ENCODE measurements at places on chromosomes 1 and 21.
A peak's percentile ranks its signal among the peaks of the same experiment; 100 is the strongest.

DNA sequence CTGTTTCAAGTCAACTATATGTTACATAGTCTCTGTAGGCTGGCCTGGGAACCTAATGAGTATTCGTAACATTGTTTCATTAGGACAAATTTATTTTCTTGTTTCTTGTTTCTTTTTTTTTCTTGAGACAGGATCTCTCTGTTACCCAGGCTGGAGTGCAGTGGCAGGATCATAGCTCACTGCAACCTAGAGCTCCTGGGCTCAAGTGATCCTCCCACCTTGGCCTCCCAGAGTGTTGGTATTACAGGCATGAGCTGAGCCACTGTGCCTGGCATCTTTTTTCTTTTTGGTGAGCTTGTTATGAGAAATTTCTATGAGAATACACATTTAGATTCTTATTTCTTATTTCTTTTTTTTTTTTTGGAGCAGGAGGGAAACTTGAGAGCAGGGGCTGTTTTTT, 6.8 kb downstream of the CENPS start:
- peaks cover 9% of the 10 kb centered on the region for H3K36me3 ChIP-seq
- peaks cover 44% of the 10 kb centered on the region for H3K4me1 ChIP-seq
- H3K4me3 ChIP-seq = no peak overlapping the region
- H3K27ac ChIP-seq = peak overlapping the region; percentile 74
- no peaks in the 10 kb centered on the region for H3K27me3 ChIP-seq

- H3K27ac ChIP-seq = no peak overlapping the region
- H3K4me3 ChIP-seq = no peak overlapping the region
- DNase-seq = no peak
- peaks cover under 1% of the 10 kb centered on the region for H3K27me3 ChIP-seq
- no peaks in the 10 kb centered on the region for H3K36me3 ChIP-seq
- peaks cover 15% of the 10 kb centered on the region for H3K4me1 ChIP-seq
These were observed 84.8 kb upstream of the MAP1LC3C start for GRCh38 chr1:242083742-242084141.

DNA sequence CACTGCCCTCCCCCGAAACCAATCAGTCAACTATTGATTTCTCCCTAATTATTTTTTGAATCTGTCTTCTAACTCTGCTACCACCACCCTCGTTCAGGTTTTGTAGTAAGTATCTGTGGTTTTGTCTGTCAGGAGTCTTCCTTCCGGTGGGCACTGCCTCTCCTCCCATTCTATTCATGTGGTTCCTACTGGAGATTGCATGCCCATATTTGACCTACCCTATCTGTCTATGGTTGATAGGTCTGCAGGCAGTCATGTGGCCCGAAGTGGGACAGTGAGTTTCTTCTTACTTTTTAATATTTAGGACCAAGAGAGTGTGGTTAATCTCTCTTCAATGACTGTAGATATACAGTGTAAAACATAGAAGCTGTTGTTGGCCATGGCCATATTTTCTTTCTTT, 17.8 kb upstream of the MAST2 start:
- H3K27ac ChIP-seq = no peak overlapping the region
- no peak overlapping the region for H3K4me3 ChIP-seq
- peaks cover 15% of the 10 kb centered on the region for H3K27me3 ChIP-seq
- no peaks in the 10 kb centered on the region for H3K4me1 ChIP-seq
- H3K36me3 ChIP-seq = no peaks in the 10 kb centered on the region

DNA sequence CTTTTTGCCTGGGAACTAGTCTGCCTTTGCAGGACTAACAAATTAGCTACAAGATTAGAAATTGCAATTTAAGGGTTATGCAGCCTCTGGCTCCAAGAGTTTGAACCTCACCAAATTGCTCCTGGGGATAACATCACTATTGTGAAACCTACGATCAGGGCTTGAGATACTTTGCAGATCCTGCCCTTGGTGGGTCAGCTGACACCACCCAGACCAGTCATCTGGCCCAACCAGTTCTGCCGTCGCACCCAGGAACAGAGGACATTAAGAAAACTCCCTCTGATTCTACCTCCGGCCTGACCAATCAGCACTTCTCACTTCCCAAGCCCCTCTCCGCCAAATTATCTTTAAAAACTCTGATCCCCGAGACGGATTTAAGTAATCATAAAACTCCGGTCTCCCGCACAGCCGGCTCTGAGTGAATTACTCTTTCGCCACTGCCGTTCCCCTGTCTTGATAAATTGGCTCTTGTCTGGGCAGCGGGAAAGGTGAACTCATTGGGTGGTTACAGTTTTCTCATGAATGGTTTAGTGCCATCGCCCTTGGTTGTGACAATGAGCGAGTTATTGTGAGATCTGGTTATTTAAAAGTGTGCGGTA, 32.9 kb upstream of the B3GALT5 start:
- no peaks in the 10 kb centered on the region for H3K27me3 ChIP-seq
- no peak overlapping the region for H3K27ac ChIP-seq
- no peaks in the 10 kb centered on the region for H3K36me3 ChIP-seq
- H3K4me3 ChIP-seq = no peak overlapping the region
- no peaks in the 10 kb centered on the region for H3K4me1 ChIP-seq

DNA sequence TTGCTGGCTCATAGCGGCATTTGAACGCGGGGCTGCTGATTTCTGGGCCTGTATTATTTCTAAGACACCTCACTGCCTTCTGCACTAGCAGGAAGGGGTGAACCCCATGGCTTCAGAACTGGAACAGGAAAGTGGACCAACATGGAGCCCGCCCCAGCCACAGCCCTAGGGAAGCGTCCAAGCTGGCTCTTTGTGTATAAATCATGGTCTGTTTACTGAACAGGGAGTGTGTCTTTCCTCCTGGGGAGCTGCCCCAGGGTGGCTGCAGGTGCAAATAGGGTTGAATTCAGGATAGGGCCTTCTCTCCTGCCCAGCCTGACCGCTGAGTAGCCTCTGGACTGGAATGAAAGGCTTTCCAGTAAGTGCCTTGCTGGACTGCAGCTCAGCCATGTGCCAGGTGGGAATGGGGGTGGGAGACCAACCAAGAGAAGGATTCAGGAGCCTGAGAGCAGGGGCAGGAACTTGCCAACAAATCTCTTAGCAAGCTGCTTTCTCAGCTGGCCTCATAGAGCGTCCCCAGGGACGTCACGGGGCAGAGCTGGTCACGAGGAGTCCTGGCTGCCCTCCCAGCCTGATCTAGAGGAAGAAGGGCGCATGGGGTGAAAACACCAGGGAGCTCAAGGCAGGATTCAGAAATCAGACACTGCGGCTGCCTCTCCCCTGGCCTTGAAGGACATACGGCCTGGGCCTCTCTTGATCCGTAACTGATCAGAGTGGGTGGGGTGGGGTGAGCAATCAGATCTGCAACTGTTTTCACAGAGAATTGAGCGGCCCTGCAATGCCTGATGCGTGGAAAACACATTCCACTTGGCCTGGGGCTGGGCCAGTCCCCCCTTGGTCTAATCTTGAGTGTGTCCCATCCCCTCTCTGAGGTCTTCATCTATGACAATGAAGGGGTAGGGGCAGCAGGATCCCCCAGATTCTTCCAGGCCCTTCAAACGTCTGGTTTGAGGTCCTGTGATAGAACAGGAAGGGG, 56.5 kb upstream of the SELENON start:
- peaks cover 19% of the 10 kb centered on the region for H3K27me3 ChIP-seq
- peak; percentile 23 for DNase-seq
- H3K4me3 ChIP-seq = no peak overlapping the region
- H3K27ac ChIP-seq = peak overlapping the region; percentile 78
- H3K36me3 ChIP-seq = no peaks in the 10 kb centered on the region

- DNase-seq = peak; percentile 67
- no peaks in the 10 kb centered on the region for H3K36me3 ChIP-seq
- peaks cover 3% of the 10 kb centered on the region for H3K27me3 ChIP-seq
- peaks cover 79% of the 10 kb centered on the region for H3K4me1 ChIP-seq
These were observed 66.6 kb downstream of the UBIAD1 start for GRCh38 chr1:11339346-11340232.

DNA sequence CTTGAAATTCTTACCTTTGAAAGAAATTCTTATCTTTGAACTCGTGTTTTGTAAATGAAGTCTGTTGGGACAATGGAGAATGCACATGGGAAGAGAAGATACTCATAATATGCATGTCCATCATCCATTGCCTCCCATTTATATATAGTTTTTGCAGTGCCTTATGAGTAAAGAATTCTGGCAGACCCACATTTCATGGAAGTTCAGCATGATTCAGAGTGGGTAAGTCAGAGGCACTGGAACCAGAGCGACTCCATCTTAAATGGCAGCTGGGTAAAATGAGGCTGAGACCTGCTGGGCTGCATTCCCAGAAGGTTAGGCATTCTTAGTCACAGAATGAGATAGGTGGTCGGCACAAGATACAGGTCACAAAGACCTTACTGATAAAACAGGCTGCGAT, 13.8 kb downstream of the LAX1 start:
- H3K36me3 ChIP-seq = no peaks in the 10 kb centered on the region
- no peak for DNase-seq
- no peak overlapping the region for H3K4me3 ChIP-seq
- H3K4me1 ChIP-seq = peaks cover 7% of the 10 kb centered on the region
- peaks cover 2% of the 10 kb centered on the region for H3K27me3 ChIP-seq
- H3K27ac ChIP-seq = no peak overlapping the region

DNA sequence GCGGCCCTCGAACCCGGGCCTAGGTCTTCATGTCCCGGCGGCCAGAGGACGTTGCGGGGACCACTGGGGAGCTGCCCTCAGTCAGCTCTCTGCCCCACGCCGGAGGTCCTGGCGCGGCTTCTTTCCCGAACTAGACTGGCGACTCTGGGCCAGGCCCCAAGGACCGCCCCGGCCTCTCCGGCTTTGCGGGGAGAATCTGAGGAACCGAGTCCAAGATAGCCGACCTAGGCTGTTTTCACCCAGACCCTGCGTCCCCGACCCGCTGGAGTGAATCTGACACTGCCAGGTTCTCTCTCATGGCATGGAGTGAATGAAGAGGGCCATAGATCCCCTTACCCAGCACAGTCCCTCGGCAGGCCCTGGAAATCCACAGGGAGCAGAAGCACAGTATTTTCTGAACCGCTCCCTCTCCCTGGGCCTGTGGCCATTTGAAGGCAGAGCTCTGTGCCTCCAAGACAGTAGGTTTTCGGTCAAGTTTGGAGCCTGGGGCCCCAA, 9.9 kb upstream of the BARHL2 start:
- H3K36me3 ChIP-seq = no peaks in the 10 kb centered on the region
- no peak overlapping the region for H3K27ac ChIP-seq
- H3K4me3 ChIP-seq = peak overlapping the region; percentile 63
- H3K4me1 ChIP-seq = peaks cover 38% of the 10 kb centered on the region
- no peak for DNase-seq

DNA sequence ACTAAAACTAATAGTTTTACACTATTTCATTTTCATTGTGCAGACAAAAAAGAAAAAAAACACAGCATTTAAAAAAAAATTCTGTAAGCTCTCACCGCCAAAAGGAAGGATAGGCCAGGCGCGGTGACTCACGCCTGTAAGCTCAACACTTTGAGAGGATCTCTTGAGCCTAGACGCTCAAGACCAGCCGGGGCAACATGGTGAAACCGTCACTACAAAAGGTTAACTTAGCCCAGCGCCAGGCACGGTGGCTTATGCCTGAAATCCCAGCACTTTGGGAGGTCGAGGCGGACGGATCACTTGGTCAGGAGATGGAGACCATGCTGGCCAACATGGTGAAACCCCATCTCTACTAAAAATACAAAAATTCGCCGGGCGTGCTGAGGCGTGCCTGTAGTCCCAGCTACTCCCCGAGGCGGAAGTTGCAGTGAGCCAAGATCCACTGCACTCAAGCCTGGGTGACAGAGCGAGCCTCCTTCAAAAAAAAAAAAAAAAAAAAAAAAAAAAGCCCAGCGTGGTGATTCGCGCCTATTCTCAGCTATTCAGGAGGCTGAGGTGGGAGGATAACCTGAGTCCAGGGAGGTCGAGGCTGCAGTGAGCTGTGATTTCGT, 14.3 kb upstream of the SPEN start:
- H3K4me3 ChIP-seq = peak overlapping the region; percentile 94
- peaks cover 12% of the 10 kb centered on the region for H3K27me3 ChIP-seq
- no peak overlapping the region for H3K27ac ChIP-seq
- peaks cover 39% of the 10 kb centered on the region for H3K36me3 ChIP-seq

GRCh38 chr1:147769106-147769505, 8.7 kb upstream of the GJA5 start:
- no peak for DNase-seq
- H3K4me1 ChIP-seq = peaks cover 47% of the 10 kb centered on the region
- no peak overlapping the region for H3K4me3 ChIP-seq
- H3K36me3 ChIP-seq = peaks cover 10% of the 10 kb centered on the region
- no peak overlapping the region for H3K27ac ChIP-seq
- H3K27me3 ChIP-seq = no peaks in the 10 kb centered on the region

DNA sequence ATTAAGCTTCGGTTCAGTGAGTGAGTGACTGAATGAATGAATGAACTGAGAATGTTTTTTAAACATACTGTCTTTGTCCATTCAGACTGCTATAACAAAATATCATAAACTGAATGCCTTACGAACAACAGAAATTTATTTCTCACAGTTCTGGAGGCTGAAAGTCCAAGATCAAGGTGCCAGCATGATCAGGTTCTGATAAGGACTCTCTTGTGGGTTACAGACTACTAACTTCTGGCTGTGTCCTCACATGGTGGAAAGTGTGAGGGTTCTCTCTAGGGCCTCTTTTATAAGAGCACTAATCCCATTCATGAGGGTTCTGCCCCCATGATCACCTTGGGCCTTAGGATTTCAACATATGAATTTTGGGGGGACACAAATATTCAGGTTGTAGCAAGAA, 7.1 kb upstream of the DUSP10 start:
- H3K36me3 ChIP-seq = no peaks in the 10 kb centered on the region
- DNase-seq = no peak
- peaks cover 12% of the 10 kb centered on the region for H3K4me1 ChIP-seq
- H3K27ac ChIP-seq = no peak overlapping the region

DNA sequence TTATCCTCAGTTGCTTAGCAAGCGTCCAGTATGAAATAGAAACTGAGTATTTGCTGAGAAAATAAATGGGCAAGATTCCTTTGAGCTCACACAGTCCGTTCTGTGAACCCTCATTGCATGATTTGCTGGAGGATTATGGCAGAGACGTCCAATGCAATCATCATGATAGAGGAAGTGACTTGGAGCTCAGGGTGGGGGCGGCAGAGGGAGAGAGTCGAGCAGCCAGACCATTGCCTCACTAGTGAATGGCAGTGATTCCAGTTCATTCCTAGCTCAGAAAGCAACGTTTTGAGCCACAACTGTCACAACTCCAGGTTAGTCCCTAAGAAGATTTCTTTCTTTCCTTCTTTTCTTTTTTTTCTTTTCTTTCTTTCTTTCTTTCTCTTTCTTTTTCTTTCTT, 27.5 kb upstream of the COL9A2 start:
- no peak overlapping the region for H3K27ac ChIP-seq
- no peak for DNase-seq
- peaks cover 48% of the 10 kb centered on the region for H3K27me3 ChIP-seq
- no peaks in the 10 kb centered on the region for H3K4me1 ChIP-seq
- H3K36me3 ChIP-seq = no peaks in the 10 kb centered on the region

GRCh38 chr1:9050803-9051202, 18.6 kb downstream of the SLC2A5 start:
- no peak for DNase-seq
- peaks cover 8% of the 10 kb centered on the region for H3K27me3 ChIP-seq
- H3K4me3 ChIP-seq = no peak overlapping the region
- peaks cover 7% of the 10 kb centered on the region for H3K4me1 ChIP-seq
- peak overlapping the region; percentile 57 for H3K27ac ChIP-seq
